ENCODE measurements at places on chromosomes 4 and X.

DNA sequence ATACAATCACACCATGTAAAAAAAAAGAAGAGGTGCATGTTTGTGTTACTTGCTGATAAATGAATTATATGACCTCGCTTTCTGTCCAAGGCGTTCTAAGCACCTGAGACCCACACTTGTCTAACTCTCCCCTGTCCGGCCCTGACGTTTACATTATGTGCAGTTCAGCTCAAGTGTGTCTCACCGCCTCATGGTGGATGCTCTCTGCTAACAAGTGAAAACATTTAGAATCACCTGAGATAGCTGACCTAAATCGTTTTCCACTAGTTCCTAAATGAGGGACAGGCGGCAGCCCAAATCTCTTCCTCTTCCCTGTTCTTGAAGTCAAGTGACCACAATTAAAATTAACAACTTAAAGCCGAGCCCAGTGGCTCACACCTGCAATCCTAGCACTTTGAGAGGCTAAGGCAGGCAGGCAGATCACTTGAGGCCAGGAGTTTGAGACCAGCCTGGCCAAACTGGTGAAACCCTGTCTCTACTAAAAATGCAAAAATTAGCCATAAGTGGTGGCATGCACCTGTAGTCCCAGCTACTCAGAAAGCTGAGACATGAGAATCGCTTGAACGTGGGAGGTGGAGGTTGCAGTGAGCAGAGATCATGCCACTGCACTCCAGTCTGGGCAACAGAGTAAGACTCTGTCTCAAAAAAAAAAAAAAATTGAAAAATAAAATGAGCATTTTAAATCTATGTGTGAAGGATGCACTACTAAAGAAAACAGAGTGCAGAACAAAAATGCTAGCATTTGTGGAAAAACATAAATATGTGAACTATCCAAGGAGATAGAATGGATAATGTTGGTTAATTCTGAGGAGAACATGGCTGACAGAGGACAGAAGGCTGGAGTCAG lies 3.9 kb upstream of the TIFA start:
- DNase-seq: no peak

DNA sequence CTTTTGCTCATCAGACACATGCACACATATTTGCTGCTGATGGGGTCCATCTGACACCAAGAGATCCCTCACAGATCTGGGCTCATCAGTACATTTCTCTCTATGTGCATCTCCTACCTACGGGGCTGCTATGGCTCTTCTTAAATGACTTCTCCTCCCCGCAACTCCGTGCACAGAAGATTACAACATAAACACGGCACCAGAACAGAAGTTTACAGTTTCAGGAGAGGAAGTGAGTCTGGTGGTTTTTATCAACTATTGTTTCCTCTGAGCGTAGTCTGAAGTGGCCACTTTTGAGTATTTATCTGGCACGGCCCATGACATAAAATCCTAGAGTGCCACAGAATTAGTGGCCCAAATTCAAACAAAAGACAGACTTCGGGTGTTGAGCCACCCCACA lies 263.8 kb downstream of the PRDM5 start:
- DNase-seq: no peak

GRCh38 chr4:173478201-173478912 lies 51.7 kb downstream of the HAND2 start:
- DNase-seq: no peak

DNA sequence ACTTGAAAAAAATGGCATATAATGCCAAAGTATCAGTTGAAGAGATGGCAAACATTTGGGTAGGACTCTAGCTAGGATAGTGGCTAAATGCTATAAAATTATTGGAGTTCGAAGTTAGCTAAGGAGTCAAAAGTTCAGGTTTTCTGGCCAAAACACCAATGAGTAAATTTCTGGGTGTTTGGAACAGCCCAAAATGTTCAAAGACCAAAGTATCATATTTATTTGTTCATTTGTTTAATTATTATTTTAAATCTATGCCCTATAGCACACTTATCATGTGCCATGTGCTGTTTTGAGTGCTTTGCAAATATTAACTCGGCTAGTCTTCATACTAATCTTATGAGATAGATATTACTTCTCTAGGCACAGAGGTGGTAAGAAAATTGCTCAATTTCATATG lies 285.5 kb downstream of the TEX13C start:
- no peak for DNase-seq

- no peak for DNase-seq
These were observed 65.8 kb upstream of the GPR78 start for GRCh38 chr4:8514391-8514790.

- no peak for DNase-seq
These were observed 142.9 kb downstream of the TMEM164 start for GRCh38 chrX:110145854-110146253.

DNA sequence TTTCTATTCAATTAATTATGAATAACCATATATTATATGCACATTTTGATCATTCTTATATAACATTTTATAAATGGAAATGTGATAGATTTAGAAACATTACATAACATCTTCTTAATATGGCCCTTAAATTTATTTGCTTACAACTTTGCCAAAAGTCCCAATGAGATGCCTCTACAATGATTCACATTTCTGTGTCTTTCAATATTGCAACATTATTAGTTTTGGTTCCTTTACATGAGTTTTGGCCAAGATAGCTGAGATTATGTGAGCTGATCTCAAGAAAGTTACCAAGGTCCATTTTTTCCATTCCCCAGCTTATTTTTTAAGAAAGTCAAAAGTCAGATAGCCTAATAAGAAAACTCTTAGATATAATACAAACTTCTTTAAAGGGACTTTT lies 361.2 kb downstream of the PCDH7 start:
- DNase-seq: peak; percentile 1

DNA sequence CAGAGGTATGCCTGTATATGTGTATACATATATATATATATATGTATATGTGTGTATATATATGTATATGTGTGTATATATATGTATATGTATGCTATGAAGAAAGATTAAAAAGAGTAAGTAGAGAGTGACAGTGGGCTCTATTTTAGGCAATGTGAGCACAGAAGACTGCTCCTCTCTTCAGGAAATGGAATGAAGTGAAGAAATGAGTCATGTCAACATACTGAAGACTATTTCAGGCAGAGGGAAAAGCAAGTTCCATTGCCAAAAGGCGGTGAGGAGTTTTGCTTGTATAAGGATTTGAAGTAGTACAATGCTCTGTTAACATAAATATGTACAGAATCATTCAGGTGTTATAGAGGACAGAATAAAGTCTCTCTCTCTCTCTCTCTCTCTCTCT lies 773.2 kb upstream of the FTHL17 start:
- DNase-seq: peak; percentile 25

DNA sequence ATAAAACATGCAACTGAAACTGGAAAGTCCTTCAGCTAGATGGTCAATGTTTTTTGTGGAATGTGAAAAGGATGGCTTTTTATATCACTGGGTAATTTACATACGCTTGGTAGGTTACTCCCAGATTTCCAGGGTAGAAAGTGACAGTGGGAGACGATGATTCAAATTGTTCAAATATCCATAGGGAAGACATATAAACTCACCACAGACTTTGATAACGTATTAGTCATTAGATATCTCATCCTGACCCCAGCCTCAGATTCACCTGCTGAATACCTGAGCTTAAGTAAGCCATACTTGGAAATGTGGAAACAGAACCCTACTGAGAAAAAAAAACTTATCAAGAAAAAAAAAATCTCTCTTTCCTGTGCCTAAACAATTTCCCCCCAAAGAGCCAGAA lies 169.4 kb downstream of the ZNF674 start:
- no peak for DNase-seq

GRCh38 chr4:165604181-165604580 lies 225.4 kb downstream of the CPE start:
- no peak for DNase-seq

GRCh38 chr4:70225824-70226223 lies at the start of gene FDCSP:
Gene FDCSP, plus strand, starts transcription at chr4:70226124. Its CDS starts 5,071 bp downstream, at chr4:70231195.
- no peak for DNase-seq

- DNase-seq: no peak
These were observed 132.0 kb upstream of the ATP6AP2 start for GRCh38 chrX:40448793-40449192.

- DNase-seq: no peak
These were observed 14.3 kb upstream of the AWAT1 start for GRCh38 chrX:70219938-70220764.

- no peak for DNase-seq
These were observed 350 bp downstream of the H2BW1 start for GRCh38 chrX:104013158-104013557.

- DNase-seq: no peak
These were observed 110.8 kb upstream of the H2AZ1 start for GRCh38 chr4:100060765-100061416.

DNA sequence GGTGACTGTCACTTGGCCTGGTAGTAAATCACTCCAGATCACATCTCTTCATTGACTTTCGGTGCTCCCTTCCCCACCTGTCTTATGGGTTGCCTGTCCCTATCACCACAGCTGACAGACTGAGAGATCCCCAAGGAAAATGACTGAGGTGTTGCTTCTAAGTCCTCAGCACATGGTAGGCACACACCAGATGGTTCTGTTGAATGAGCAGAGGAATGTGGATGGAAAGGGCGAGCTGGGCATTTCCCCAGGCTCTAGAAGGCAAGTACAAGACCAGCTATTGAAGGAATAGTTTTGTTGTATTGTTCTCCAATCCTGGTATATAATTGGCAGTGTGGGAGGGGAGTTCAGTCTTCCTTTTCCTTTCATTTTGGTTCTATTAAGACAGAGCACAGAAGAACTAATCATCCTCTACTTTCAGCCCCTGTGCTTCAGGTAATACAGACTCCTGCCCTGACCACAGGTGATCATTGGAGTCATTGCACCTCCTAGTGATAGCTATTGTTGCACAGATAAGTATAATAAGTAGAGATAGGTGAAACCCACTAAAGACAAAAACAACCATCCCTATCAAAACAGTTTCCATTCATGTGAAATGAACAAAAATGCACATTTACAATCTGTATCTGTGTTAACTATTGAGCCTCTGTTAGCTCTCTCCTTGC lies 158.6 kb downstream of the TRAM1L1 start:
- peak; percentile 55 for DNase-seq

DNA sequence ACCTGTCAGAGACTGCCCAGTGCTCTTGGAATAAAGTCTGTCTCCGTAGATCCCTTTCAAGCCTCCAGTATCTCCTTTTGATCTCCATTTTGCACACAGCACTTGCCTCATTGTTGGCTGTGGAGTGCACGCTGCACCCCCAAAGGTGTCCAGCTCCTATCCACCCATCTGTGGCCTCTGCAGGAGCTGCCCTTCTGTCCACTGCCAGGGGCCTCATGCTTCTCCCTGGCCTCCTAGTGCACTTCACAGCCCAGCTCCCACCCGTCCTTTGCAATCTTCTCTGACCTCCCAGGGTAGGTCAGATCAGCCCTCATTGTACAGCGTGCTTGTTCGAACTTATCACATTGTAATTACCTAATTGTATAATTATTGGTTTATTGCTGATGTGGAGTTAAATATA lies 18.9 kb downstream of the KIT start:
- no peak for DNase-seq

DNA sequence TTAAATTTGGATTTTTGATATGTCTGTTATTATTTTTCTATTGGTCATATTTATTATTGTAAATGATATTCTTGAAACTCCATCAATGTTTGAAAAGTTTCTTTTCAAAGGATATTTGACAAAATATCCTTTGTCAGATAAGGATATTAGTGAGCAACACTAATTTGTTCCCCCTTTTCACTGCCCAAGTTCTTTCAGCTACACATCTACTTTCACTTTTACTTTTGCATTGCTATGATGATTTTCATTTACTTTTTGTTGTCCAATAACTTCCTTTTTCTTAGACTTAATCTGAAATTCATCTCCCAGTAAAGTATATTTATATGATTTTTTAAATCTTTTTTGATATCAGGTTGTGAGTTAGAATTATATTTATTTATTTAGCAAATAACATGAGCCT lies 542.3 kb upstream of the ADGRL3 start:
- DNase-seq: no peak

DNA sequence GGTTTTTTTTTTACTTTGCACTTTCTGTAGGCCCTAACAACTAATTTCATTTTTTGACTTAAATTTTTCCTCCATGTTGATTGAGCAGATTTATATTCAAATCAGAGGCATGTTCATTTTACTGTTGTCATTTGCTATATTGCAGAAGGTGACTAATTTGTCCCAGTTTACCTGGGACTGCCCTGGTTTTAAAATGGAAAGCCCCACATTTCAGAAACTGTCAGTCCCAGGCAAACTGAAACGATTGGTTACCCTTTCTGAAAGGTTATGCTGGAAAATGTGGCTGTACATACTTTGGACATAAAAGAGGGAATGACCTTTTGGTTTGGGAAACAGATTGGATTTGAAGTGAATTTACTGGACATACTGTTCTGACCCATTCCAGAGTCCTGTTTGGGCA lies 160.0 kb downstream of the SPCS3 start:
- no peak for DNase-seq

- DNase-seq: no peak
These were observed 26.9 kb upstream of the HPSE start for GRCh38 chr4:83361416-83362103.

GRCh38 chr4:54913751-54914526 lies 211.5 kb downstream of the KDR start:
- DNase-seq: no peak

DNA sequence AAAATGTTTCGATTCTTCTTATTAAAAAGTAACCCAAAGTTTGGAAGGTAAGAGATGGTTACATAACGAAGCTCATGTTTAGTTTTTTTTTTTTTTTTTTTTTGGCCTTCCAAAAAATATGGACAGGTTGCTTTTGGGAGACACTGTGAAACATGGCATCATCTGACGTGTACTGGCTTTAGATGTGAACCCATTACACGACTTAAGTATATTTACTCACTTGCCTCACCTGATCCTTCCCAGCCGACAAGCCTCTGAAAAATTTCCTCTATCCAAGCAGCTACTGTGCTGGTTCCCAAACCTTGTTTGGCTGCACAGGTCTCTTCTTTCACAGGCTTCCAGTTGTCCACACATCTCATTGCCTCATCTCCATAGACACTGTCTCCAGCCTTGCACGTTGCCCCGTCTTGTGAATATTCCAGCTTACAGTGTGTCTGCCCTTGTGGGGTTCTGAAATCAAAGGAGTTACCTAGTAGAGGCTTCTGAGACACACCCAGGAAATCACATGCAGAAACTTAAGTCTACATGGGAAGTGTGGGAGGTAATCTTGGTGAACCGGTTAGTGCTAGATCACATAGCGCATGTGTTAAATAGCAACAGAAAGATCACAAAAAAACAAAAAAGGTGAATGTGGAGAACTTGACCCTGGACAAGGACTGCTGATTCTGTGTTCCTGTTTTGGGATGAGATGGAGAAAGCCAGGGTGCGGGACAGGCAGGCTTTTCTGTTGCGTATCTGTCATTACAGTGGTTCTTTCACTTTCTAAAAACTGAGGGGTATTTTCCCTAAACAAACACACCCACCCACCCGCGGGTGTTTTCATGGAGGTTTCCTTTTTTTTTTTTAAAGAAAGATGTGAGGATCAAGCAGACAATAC lies 328.6 kb downstream of the ARHGAP10 start:
- peak; percentile 46 for DNase-seq

GRCh38 chr4:51853027-51853682 lies 10.2 kb downstream of the DCUN1D4 start:
- peak; percentile 42 for DNase-seq

GRCh38 chrX:136086521-136086920 lies 60.8 kb upstream of the FHL1 start:
- DNase-seq: no peak
